ENCODE measurements at places on chromosomes 3 and 15. TPM values are rescaled to one million over a fixed set of nuclear protein-coding genes. Genes with fewer than 3 reads are reported as not detected.

GRCh38 chr3:188915127-188915526 is 256.6 kb upstream of the TPRG1 start:
- no peaks in the 10 kb centered on the region for H3K36me3 ChIP-seq
- peak; percentile 71 for ATAC-seq
- peak overlapping the region; percentile 52 for H3K4me3 ChIP-seq
- no peaks in the 10 kb centered on the region for H3K27me3 ChIP-seq

DNA sequence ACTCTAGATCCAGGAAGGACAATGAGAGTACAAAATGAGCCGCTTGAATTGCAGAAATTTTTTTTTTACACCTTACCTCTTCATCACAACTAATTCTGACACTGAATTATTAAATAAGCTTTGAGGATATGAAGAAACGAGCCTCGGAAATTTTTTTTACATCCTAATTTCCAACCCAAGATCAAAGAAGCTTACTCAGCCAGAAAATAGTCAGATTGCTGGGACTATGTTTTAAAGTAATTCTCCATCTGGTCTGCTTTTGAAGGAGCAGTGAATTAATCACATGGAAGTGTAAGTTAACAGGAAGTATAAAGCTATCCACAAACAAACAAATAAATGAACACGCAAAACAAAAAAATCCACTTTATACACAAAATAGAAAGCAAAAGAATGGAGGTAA is 437.0 kb upstream of the KCNMB2 start:
- no peak overlapping the region for H3K4me3 ChIP-seq
- no peak overlapping the region for H3K27ac ChIP-seq
- H3K4me1 ChIP-seq, result no peaks in the 10 kb centered on the region
- H3K36me3 ChIP-seq, result no peaks in the 10 kb centered on the region
- H3K27me3 ChIP-seq, result no peaks in the 10 kb centered on the region
- no peak for ATAC-seq

- H3K36me3 ChIP-seq, result no peaks in the 10 kb centered on the region
- no peak overlapping the region for H3K4me3 ChIP-seq
- no peak overlapping the region for H3K27ac ChIP-seq
- ATAC-seq, result no peak
- H3K4me1 ChIP-seq, result peaks cover 6% of the 10 kb centered on the region
Measured at GRCh38 chr15:58867926-58868325, 65.6 kb downstream of the SLTM start.

Gene GOLGA6B
- not detected for total RNA-seq
